ENCODE measurements at places on chromosomes 7 and 10. TPM values are rescaled to one million over a fixed set of nuclear protein-coding genes. Genes with fewer than 3 reads are reported as not detected.

GRCh38 chr7:140005341-140005740 lies 57.4 kb downstream of the PARP12 start:
- DNase-seq = no peak

- DNase-seq = no peak
These were observed 46.4 kb downstream of the RAMP3 start for GRCh38 chr7:45203936-45204445.

DNA sequence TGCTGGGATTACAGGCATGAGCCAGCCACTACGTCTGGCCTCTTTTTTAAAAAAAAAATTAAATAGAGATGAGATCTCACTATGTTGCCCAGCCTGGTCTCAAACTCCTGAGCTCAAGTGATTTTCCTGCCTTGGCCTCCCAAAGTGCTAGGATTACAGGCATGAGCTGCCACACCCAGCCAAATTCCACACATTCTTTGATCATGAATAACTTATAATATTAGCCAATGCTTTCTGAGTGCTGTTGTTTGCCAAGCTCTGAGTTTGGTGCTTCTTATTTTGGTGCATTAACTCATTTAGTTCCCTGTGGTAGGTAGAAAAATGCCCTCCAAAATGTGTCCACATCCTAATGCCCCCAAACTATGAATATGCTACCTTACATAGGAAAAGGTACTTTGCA lies 47.2 kb upstream of the MKI67 start:
- DNase-seq = no peak

DNA sequence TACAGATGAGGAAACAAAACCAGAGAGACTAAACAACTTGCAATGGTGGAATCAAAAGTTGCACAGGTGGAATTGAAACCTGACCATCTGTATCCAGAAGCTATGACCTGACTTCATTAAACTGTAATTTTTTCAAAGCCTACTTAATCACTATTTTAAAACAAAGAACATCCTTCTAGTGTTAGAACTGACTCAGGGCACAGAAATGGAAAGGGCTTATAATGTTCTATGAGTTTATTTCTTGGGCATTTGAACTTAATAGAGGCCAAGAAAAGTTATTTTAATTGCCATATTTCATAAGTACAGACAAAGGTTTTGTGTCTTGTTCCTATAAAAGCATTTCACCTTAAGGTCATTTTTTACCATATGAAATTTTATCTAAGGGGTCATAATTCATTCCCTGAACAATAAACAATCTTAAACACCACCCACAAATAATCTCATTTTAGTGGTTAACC lies 8.8 kb downstream of the ITGB1 start:
- no peak for DNase-seq

DNA sequence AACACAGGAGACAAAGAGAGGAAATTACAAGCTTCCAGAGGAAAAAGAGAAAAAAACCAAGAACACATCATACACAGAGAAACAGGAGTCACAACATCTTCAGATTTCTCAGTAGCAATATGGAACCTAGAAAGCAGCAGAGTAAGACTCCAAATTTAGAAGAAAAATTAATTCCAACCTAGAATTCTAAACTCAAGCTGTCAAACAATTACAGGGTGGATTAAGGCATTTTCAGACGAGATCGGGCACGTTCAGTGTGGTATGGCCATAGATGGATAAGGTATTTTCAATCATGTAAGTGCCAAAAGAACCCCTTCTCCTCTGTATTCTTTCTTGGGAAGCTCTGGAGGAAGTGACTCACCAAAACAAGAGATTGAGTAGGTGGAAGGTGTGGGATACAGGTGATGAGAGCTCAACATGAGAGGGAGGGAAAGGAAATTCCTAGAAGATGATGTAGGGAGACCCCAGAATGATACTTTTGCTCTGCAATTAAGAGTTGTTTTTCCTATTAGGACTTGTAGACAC lies 51.6 kb downstream of the FAM204A start:
- no peak for DNase-seq

- DNase-seq = no peak
These were observed 608.9 kb downstream of the SORCS1 start for GRCh38 chr10:106555599-106555998.

DNA sequence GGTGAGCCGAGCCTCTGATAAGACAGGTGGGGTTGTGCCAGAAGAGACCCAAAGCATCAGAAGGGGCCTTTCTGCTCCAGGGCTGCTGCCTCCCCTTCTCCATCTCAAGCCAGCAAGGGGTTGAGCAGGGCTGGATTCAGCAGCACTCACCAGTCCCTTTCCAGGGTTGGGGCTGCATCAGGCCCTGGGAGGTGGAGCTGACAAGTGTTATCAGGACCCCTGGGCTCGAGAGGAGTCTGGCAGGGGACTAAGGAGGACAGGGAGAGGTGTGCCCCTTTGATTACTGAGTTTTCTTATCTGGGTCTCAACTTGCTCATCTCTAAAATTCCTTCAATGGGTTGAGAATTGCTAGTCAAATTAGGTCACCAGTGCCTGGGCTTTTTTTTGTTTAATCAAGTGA lies 17.8 kb downstream of the ARHGAP22 start:
- no peak for DNase-seq

GRCh38 chr7:114979388-114979787 lies 57.5 kb downstream of the MDFIC start:
- no peak for DNase-seq

GRCh38 chr7:19775578-19775977 lies 2.2 kb upstream of the TMEM196 start:
- no peak for DNase-seq

GRCh38 chr7:12779947-12780346 lies 92.5 kb downstream of the ARL4A start:
- no peak for DNase-seq

DNA sequence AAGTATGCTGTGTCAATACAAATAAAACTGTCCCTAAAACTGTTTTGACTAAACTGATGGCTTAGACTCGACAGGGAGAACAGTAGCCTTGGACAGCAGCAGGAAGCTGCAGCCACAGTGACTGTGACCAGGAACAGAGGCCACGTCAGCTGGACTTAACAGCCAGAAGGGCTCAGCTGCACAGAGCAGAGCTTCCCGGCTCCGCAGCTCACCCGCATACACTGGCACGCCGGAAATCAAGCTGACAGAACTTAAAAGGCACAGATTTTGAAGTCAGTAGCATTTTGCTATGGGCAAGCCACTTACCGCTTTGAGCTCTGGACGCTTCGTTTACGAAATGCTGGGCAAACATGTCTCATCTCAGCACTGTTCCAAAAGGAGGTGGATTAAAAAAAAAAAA lies 769.7 kb upstream of the AUTS2 start:
- DNase-seq = no peak

DNA sequence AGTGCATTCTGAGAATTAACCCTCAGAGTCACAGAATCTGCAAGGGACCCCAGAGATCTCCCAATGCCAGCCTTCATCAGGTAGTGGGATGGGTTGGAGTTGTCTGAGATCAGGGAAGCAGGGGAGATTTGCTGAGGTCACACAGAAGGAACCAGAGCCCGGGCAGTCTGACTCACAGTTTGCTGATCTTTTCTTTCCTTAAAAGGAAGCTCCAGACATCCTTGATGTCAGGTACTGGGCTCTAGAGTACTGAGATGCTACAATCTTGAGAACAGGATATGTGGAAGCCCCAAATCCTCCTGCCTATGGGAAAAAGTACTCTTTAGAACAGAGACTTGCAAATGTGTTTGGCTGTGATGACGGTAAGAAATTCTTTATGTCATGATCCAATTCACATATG lies 706 bp downstream of the TBATA start:
- DNase-seq = no peak

DNA sequence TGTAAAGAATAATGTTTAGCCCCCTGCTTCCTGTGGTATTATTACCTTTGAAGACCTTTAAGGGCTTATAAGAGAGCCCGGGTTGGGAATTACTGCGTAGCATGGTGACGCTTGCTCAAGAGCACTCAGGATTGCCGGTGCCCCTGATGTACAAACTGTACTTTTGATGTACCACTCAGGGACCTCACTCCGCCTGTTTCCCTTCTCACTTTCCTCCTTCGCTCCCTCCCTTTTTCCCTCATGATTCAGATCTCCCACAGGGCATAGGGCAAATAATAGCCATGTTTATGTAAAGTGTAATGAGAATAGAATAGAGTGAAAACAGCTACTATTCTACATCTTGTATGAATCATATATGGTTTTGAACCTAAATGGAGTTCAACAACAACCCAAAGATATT lies 77.8 kb upstream of the PDCD4 start:
- no peak for DNase-seq

- DNase-seq = no peak
These were observed 41.1 kb downstream of the ZC3HC1 start for GRCh38 chr7:130009848-130010688.

GRCh38 chr10:34232481-34232880 lies 582.6 kb downstream of the PARD3 start:
- DNase-seq = no peak

GRCh38 chr10:123331438-123331837 lies 177.2 kb downstream of the BUB3 start:
- no peak for DNase-seq

GRCh38 chr7:2802101-2802500 lies 42.0 kb downstream of the GNA12 start:
- no peak for DNase-seq

- DNase-seq = no peak
These were observed 1.1 kb downstream of the EGFR start for GRCh38 chr7:55019691-55020465.

DNA sequence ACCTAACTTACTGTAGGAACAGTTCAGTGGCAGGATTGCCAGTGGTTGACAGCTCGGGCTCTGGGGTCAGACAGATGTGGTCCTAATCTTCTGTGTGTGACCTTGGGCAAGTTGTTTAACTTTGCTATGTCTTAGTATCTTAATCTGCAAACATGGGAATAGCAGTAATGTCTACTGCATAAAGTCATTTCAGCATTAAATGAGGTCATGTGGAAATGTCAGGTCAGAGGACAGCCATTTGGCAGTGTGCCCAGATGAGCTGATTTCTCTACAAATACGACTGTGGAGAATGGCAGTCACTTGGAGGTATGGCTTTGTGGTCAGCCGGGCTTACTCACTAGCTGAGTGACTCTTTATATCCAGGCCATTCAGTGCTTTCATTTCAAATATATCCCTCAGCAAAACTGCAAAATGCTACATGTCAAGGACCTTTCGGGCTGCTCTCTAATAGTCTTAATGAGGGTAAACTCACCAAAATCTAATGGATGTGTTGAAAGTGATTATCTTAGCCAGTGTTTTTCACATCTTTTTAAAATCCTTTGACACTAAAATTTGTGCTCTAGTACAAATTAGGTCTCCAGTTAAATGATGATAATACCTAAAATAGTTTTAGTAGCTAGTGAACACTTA lies 171.4 kb downstream of the ST7 start:
- DNase-seq = peak; percentile 8

DNA sequence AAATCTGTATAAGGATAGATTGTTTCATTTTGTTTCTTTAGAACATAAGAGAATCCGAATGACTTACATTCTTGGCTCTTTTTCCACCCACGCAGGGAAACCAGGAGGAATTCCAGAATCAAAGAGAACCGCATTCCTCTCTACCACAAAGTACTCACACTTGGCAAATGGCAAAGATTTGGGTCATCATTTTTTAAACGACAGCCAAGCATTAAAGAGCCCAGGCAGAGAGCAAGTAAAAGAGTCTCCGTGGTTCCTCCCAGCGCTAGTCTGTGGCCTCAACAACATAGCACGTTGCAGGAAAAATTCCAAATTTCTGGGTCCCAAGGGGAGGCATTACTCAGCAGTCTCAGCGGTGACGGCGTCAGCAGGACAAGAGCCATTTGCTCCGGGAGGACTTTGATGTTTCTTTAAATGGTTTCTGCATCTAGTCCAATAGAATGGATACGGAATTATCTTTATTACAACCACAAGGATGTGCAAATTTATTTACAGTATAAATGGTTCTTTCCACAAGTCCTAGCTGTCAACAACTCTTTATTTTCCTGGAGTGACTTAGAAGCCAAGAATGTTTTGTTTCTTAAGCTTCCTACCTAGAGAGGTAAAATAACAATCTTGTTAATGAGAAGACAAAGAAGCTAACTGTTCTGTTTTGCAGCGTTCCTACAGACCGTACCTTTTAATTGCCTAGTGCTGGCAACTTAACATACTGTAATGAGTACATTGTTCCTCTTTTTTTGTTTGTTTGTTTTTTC lies 232.5 kb downstream of the SKIDA1 start:
- DNase-seq = no peak

- DNase-seq = no peak
These were observed 23.2 kb downstream of the POR start for GRCh38 chr7:75937958-75938786.

- no peak for DNase-seq
These were observed 149.2 kb upstream of the COL1A2 start for GRCh38 chr7:94245500-94245899.

DNA sequence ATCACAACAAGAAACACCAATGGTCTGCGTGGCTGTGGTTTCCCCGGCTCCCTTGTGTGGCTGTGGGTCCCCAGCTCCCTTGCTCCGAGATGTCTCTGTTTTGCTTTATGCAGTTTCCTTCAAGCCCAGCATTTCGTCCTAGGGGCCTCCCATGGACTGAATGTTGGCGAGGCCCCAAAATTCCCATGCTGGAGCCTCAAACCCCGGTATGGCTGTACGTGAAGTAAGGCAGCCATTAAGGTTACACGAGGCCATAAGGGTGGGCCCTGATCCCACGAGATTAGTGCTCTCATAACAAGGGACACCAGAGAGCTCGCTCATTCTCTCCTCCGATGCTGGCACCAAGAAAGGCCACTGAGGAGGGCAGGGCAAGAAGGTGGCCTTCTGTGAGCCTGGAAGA lies 44.6 kb downstream of the INSIG1 start:
- DNase-seq = no peak

DNA sequence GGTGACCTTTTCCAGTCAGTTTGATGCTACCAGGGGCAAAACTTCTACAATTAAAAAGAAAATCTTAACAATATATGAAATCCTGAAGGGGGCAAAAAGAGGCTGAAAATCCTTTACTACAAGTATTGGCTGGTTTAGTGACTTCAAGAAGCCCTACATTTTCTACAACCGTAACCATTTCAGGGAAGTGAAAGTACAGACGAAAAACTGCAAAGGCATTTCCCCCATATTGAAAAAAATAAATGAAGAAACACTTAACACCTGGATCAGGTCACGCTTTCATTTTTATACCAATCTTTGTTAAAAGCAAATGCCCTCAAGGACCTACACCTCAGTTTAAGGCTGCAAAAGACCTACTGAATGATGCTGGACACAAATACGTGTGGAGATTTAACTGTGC lies 38.6 kb downstream of the IL6 start:
- no peak for DNase-seq

- DNase-seq = no peak
These were observed 47.3 kb upstream of the C1GALT1 start for GRCh38 chr7:7135074-7135473.

KBTBD2 gene
- total RNA-seq = 24.2 TPM

CSTF2T gene
- total RNA-seq = 29.0 TPM

CYP3A5 gene
- total RNA-seq = not detected

ARHGAP21 gene
- total RNA-seq = 33.7 TPM

IL6 gene
- 1.7 TPM for total RNA-seq

SUN3 gene
- total RNA-seq = not detected

FANK1 gene
- 0.66 TPM for total RNA-seq

AKR1C2 gene
- not detected for total RNA-seq

UFSP1 gene
- 3.1 TPM for total RNA-seq

SLC26A4 gene
- 2.1 TPM for total RNA-seq

DGKI gene
- 1.4 TPM for total RNA-seq

CPA4 gene
- not detected for total RNA-seq

TRRAP gene
- 49.6 TPM for total RNA-seq

TEX47 gene
- not detected for total RNA-seq

PRDX3 gene
- total RNA-seq = 207 TPM

Data from CD8-positive, alpha-beta memory T cell (primary cell).